ENCODE measurements at places on chromosomes 3 and 15.

- DNase-seq = no peak
Measured at GRCh38 chr3:117150628-117151027, 441.0 kb downstream of the TUSC7 start.

DNA sequence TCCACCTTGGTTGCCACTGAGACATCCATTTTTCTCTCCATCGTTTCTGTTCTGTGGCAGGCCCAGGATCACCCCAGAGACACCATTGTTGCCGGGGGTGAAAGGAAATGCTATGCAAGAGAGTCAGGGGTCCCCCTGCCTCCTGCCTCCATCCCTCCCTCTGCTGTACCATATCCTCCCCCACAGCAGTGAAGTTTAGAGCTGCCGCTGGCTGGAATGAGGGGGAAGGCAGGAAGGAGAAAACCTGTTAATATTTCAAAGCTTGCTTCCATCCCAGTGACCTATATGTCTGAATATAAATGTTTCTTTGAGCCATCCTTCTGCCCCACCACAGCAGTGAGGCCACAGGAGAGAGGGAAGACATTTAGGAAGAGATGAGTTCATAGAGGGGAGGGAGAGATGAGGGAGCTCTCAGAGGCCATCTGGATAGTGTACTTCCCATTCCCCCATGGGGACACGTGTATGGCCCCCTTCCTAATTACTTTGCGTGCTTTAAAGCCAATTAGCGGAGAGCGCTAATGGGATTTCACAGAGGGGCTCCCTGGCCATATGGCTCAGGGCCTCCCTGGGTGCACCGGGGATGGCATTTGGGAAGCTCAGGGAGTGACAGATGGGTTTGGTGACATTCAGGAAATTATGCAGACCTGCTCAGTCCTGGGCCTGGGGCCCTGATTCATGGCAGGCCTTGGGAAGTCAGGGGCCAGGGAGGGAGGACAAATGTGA lies 40.4 kb upstream of the CHRNB4 start:
- DNase-seq = no peak

- no peak for DNase-seq
Measured at GRCh38 chr3:167350245-167350862, 29.7 kb downstream of the ZBBX start.

DNA sequence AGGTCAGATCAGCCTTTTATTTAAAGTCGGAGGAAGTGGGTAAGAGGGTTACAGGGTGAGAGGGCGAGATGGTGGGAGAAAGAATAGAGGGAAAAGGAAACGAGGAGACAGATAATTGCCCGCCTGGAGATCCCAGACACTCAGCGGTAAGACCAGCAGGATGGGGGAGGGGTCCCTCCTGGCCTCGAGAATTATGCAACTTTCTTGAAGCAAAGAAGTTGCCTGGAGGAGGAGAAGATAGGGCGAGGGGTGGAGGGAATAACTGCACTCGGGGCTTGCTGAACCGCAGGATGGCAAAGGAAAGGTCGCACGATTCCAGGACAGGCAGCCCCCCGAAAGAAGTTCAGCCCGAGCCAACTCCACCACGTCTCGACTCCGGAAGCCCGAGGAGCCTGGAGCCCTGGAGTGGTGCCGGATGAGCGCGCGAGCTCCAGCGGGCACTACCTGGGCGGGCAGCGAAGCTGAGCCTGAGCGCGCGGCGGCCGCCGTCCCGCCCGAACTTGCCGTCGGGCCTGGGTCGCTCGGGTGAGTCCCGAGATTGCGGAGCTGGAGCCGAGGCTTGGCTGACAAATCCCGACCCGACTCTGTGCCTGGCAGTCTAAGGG lies 402 bp downstream of the WWTR1 start:
- no peak for DNase-seq

DNA sequence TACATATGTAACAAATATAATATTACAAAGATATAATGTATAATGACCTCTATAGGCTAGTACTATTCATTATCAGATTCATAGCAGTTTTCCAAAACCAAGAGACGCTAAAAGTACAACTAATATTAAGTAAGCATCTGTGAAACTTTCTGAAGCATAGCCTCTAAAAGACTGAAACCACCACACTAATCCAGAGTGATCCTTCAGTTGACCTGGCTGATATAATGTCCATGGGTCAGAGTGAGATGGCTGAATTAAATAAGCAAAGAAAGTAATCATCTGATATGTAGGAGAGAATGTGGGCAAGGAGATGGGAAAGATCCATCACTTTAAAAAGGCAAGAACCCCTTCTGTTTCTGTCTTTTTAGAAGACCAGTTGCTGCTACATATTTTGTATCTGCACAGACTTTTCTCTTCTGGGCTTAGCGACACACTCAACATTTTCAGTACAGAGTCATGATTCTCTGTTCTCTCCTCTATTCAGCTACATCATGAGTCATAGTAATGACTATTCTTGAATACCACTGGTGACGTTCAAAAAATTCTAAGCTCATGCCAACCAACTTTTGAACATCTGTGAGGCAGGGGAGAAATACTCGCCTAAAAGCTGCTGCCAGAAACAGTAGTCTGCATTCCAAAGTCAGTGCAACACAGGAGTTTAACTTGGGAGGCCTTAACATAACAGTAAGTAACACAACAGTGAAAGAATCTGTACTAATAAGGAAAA lies 149.6 kb downstream of the MAGI1 start:
- no peak for DNase-seq

All from activated naive CD4-positive, alpha-beta T cell (primary cell).